ENCODE measurements at places on chromosomes 16 and 17.

- DNase-seq = no peak
Measured at GRCh38 chr17:59751955-59752413, 44.5 kb downstream of the VMP1 start.

DNA sequence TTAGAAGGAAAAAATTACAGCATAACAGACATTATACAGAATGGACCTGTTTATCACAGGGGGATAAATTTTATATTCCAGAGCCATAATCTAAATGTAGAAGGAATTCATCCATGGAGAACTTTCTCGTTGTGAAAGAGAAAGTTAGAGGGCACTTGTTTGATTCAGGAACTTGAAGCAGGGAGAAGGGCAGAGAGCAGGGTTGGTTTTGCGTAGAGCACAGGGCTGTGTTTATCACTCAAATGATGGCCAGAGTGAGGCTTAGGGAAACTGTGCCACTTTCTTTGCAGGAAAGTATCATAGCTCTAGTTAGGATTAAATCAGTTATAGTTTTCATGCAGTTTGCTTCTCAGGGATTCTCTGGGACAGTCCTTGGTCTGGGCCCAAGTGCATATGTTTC, 29.1 kb upstream of the MED13 start:
- no peak for DNase-seq

GRCh38 chr17:83014297-83014696, 65.1 kb upstream of the METRNL start:
- no peak for DNase-seq

- no peak for DNase-seq
Measured at GRCh38 chr16:28538733-28539596, at the start of gene NUPR1. Gene NUPR1 (minus strand): TSS chr16:28538974. CDS start chr16:28538907, 67 bp downstream.

GRCh38 chr17:19812407-19812806, 55.3 kb downstream of the ULK2 start:
- DNase-seq = no peak

GRCh38 chr17:20981046-20981920, 61.5 kb downstream of the USP22 start:
- DNase-seq = no peak

DNA sequence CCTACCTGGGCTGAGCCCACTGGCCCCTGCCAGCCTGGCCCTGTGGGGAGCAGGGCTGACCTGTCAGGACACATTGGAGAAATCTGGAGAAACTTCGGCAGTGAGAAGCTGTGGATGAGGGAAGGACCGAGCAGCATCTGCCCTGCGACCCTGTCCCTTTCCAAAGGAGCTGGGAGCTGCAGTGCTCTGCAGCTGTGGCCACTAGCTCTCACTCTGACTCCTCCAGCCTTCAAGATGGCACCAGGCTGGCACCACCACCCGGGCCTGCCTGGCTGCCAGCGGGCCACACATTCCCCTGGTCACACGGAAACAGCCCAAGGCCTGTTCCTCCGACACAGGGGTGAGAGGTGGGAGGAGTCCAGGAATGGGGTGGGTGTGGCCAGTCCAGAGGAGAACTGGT, 30.1 kb downstream of the CD300LG start:
- DNase-seq = no peak

- DNase-seq = peak; percentile 73
Measured at GRCh38 chr17:82330322-82331239, 3.0 kb downstream of the SECTM1 start.

DNA sequence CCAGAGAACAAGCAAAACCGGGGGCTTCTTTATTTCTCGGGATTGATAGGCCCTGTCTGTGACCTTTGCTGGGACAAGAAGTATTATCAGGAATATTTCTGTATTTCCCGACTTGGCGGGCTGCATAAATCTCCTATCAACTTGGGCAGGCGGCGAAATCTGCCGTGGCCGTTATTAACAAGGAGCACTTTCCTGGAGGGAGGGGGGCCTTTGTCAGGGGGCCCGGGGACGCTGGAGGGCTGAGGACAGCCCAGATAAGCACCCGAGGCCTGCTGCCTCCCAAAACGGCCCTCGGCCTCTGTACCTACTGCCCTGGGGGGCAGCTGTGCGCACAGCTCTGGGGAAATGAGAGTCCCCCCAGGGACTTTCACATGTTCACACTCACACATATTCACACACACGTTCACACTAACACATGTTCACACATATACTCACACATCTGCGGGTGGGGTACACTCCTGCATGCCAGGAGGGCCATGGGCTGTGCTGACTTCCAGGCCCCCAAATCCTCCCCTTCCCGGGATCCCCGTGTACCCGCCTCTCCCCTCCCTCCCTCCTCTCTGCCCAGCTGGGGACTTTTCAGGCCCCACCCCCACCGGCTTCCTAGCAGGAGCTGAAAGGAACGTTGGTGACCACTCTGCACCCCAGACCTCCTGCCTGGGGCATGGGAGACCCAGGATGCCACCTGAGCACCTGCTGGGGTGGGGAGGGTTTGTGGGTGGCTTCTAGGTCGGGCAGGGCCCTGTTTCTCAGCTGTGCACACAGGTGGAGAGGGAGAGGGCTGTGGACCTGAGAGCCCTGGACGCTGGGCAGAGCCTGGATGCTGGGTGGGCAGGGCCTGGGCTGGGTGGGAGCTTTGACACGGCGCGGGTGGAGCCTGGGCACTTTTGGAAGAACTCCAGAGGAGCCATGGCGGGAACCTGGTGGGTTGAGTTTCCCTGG, 24.3 kb upstream of the GSE1 start:
- no peak for DNase-seq

- peak; percentile 69 for DNase-seq
Measured at GRCh38 chr17:42067371-42068091, 17.1 kb upstream of the C17orf113 start.
